ENCODE measurements at places on chromosomes 5 and 9.

GRCh38 chr5:173056783-173057061 lies 570 bp downstream of the CREBRF start:
- H3K27me3 ChIP-seq: no peaks in the 10 kb centered on the region
- DNase-seq: no peak
- H3K36me3 ChIP-seq: no peaks in the 10 kb centered on the region
- peak overlapping the region; percentile 93 for H3K4me3 ChIP-seq
- peaks cover 10% of the 10 kb centered on the region for H3K4me1 ChIP-seq

DNA sequence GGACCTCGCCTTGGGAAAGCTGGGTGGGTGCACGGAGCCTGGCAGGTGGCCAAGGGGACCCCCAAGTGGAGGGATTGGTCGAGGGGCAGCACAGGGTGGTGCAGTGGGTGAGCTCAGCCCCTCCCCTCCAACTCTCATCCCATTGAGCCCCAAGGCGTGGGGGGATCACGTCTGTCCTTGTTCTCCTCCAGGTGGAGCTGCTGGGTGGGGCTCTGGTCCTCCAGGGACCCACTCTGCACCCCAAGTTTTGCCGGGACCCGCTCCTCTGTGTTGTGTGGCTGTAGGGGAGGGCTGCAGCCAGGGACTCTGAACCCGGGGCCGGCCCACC lies 3.6 kb upstream of the FUT7 start:
- no peak overlapping the region for H3K27ac ChIP-seq
- H3K4me1 ChIP-seq: no peaks in the 10 kb centered on the region
- H3K4me3 ChIP-seq: no peak overlapping the region
- no peaks in the 10 kb centered on the region for H3K36me3 ChIP-seq
- no peaks in the 10 kb centered on the region for H3K27me3 ChIP-seq

- H3K4me1 ChIP-seq: peaks cover 14% of the 10 kb centered on the region
- no peaks in the 10 kb centered on the region for H3K27me3 ChIP-seq
- H3K27ac ChIP-seq: no peak overlapping the region
- no peaks in the 10 kb centered on the region for H3K36me3 ChIP-seq
These were observed 28.2 kb upstream of the NCS1 start for GRCh38 chr9:130143958-130144366.

DNA sequence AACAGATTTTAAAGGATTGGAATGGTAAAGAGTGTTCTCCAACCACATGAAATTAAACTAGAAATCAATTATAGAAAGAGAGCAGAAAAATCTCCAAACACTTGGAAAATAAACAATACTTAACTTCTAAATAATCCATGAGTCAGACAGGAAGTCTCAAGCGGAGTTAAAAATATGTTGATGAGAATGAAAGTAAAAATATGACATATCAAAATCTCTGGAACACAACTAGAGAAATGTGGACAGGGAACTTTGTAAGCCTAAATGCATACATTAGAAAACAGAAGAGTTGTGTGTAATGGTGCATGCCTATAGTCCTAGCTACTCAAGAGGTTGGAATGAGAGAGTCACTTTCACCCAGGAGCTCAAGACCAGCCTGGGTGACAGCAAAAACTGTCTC lies 47.9 kb upstream of the ZNF618 start:
- no peaks in the 10 kb centered on the region for H3K4me1 ChIP-seq
- no peaks in the 10 kb centered on the region for H3K36me3 ChIP-seq
- peak; percentile 9 for DNase-seq
- no peaks in the 10 kb centered on the region for H3K27me3 ChIP-seq
- no peak overlapping the region for H3K27ac ChIP-seq
- H3K4me3 ChIP-seq: no peak overlapping the region

- no peak overlapping the region for H3K27ac ChIP-seq
- no peak for DNase-seq
- H3K36me3 ChIP-seq: no peaks in the 10 kb centered on the region
- no peaks in the 10 kb centered on the region for H3K27me3 ChIP-seq
- no peak overlapping the region for H3K4me3 ChIP-seq
- H3K4me1 ChIP-seq: no peaks in the 10 kb centered on the region
These were observed 13.2 kb upstream of the GLRA1 start for GRCh38 chr5:151937851-151938250.

- DNase-seq: peak; percentile 41
- no peaks in the 10 kb centered on the region for H3K36me3 ChIP-seq
- H3K4me1 ChIP-seq: no peaks in the 10 kb centered on the region
- peak overlapping the region; percentile 80 for H3K4me3 ChIP-seq
These were observed 757 bp downstream of the FXN start for GRCh38 chr9:69036309-69036708.

DNA sequence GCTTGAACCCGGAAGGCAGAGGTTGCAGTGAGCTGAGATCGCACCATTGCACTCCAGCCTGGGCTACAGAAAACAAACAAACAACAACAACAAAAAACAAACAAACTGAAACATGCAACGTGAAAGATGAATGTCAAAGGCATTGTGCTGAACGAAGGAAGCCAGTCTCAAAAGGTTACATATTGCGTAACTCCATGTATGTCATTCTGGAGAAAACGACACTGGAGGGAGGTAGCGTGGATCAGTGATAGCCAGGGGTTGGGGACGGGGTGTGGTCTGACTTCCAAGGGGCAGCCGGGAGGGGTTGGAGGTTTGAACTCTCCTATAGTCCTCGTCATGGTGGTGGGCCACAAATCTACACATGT lies 12.1 kb upstream of the WDR5 start:
- peak; percentile 16 for DNase-seq
- H3K4me3 ChIP-seq: no peak overlapping the region
- H3K4me1 ChIP-seq: no peaks in the 10 kb centered on the region
- H3K27ac ChIP-seq: no peak overlapping the region
- no peaks in the 10 kb centered on the region for H3K36me3 ChIP-seq

DNA sequence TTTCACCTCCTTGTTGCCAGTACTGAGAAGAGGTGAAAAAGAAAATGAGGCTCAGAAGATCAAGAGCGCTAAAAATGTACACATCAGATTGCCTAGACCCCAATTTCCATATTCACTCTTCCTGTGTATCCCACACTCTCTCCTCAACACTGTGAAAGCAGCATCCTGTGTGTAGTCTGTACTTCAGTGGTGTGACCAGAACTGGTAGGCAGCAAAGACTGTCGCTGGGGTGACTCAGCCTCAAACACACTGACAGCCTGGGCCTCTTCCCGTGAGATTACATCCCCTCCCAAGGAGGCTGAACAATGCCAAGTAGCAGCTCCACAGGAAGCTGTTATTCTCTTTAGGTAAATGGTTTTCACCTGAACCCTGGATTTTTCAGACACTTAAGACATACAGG lies 135.5 kb downstream of the CCDC192 start:
- no peaks in the 10 kb centered on the region for H3K27me3 ChIP-seq
- peak; percentile 48 for DNase-seq
- H3K36me3 ChIP-seq: no peaks in the 10 kb centered on the region
- no peak overlapping the region for H3K4me3 ChIP-seq
- H3K4me1 ChIP-seq: peaks cover 12% of the 10 kb centered on the region

GRCh38 chr5:23507278-23507685 lies at the start of gene PRDM9:
PRDM9 (plus strand) TSS chr5:23507609; CDS start chr5:23509034, 1,425 bp downstream.
- H3K27ac ChIP-seq: no peak within 1 kb of the TSS
- peak; percentile 37 for DNase-seq
- H3K27me3 ChIP-seq: no peaks in the 10 kb centered on the region
- H3K36me3 ChIP-seq: no peaks in the 10 kb centered on the region

DNA sequence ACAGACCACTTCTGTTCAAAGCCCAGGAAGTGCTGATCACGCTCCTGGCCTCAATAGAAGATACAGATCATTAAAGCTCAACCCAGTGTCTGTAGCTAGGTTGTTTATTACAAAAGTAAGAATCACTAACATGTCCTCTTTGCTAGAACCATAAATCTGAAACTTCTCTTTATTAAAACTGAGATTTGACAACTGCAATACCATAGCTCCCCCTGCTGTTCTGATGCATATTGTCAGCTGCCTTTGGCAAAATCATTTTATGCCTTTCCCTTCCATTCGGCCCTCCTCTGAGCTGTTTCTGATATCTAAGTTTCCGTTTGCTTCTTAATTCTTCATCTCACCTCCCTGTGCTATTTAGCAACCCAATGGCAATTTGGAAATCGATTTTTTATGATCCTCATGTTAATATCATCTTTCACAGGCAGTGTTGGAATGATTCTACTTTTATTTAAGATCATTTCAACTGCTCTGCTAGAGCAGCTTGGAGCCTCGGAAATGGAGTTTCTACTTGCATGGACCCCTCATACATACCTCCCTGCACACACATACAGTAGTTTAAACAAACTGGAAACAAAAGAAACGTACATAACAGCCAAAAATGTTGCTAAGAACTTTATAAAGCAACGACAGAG lies 998.8 kb downstream of the MAT2B start:
- peak; percentile 62 for DNase-seq
- H3K27me3 ChIP-seq: no peaks in the 10 kb centered on the region
- H3K27ac ChIP-seq: no peak overlapping the region
- H3K4me3 ChIP-seq: peak overlapping the region; percentile 38

- peaks cover 20% of the 10 kb centered on the region for H3K27me3 ChIP-seq
- no peak overlapping the region for H3K4me3 ChIP-seq
- no peaks in the 10 kb centered on the region for H3K36me3 ChIP-seq
- no peak for DNase-seq
- no peak overlapping the region for H3K27ac ChIP-seq
These were observed 40.2 kb downstream of the MRPL36 start for GRCh38 chr5:1759378-1759970.

GRCh38 chr5:80941496-80941895 lies 18.7 kb upstream of the RASGRF2 start:
- no peak overlapping the region for H3K4me3 ChIP-seq
- H3K27ac ChIP-seq: no peak overlapping the region
- no peak for DNase-seq
- no peaks in the 10 kb centered on the region for H3K36me3 ChIP-seq
- H3K27me3 ChIP-seq: no peaks in the 10 kb centered on the region

- peak; percentile 42 for DNase-seq
- H3K4me1 ChIP-seq: no peaks in the 10 kb centered on the region
- no peak overlapping the region for H3K27ac ChIP-seq
- H3K4me3 ChIP-seq: no peak overlapping the region
- no peaks in the 10 kb centered on the region for H3K27me3 ChIP-seq
These were observed 140.9 kb downstream of the ZNF608 start for GRCh38 chr5:124605541-124605940.

DNA sequence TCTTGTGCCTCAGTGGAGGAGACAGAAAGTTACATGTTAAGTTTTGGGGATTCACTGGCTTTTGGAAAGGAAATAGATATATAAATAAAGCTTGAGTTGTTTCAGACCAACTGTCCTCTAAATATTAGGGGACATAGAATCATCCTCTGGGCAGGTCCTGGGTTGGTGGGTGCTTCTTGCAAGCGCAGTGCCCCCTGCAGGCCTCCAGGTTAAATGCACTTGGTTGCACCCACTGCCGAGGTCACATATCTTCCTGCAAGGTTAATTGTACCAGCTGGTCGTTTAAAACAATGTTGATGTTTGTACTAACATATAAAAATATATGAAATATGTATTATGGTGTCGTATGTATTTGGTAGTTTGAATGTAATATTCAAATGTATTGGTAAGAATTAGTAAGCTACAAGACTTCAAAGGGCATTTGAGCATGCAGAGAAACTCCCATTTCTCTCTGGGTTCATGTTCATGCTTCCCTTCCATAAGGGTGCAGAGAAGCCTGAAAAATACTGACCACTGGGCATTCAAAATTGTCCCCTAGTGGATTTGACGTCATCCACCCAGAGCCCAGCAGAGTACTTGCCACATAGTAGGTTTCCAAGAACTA lies 87.0 kb downstream of the ZNF618 start:
- H3K27ac ChIP-seq: no peak overlapping the region
- H3K4me3 ChIP-seq: no peak overlapping the region
- peak; percentile 75 for DNase-seq
- no peaks in the 10 kb centered on the region for H3K36me3 ChIP-seq
- peaks cover 7% of the 10 kb centered on the region for H3K4me1 ChIP-seq
- no peaks in the 10 kb centered on the region for H3K27me3 ChIP-seq

GRCh38 chr5:115496936-115497576 lies 47.5 kb downstream of the FEM1C start:
- no peak overlapping the region for H3K4me3 ChIP-seq
- H3K36me3 ChIP-seq: no peaks in the 10 kb centered on the region
- DNase-seq: no peak
- no peak overlapping the region for H3K27ac ChIP-seq

DNA sequence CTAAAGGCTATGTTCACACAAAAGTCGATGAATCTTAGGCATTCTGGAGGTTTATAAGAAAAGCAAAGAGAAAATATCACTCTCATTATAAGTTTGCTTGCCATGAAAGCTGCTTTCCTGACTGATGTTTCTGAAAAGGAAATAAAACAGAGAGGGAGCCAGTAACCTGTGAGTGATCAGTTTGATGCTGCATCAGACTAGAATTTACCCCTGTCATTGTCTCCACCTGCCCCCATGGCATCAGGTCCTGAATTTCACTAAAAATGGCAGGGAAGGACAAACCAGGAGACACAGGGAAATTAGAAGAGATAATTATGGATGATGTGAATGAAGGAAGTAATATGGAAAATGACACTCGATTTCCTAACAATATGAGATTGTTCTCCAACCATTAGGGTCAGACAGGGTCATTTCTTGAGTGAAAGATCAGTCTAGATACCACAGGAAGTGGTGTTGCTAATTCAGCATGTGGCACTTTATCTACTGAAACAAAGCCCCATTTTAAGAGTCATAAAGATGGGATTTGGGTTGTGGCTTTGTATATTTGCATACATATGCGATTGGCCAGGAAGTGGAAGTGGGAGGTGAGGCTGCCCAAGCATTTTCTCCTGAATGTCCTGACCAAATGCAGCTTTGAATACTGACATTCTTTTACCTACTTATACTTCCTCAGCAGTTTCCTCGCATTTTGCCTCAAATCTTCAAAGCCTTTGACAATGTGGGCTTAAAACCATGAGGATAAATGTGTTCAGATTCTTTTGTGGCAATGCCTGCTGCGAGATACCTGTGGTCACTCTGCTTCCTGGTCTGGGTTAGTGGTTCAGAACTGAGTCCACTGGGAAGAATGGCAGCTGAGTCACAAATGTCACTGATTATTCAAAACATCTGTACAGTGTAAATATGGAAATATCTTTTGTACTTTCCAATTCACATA lies 29.7 kb downstream of the MEGF10 start:
- H3K4me3 ChIP-seq: no peak overlapping the region
- DNase-seq: peak; percentile 47
- no peak overlapping the region for H3K27ac ChIP-seq
- no peaks in the 10 kb centered on the region for H3K36me3 ChIP-seq
- peaks cover 10% of the 10 kb centered on the region for H3K4me1 ChIP-seq

- no peak overlapping the region for H3K27ac ChIP-seq
- no peaks in the 10 kb centered on the region for H3K27me3 ChIP-seq
- H3K4me1 ChIP-seq: no peaks in the 10 kb centered on the region
- no peaks in the 10 kb centered on the region for H3K36me3 ChIP-seq
- peak; percentile 79 for DNase-seq
These were observed 2.8 kb upstream of the MYORG start for GRCh38 chr9:34379334-34380033.

- no peaks in the 10 kb centered on the region for H3K27me3 ChIP-seq
- H3K27ac ChIP-seq: peak overlapping the region; percentile 49
- no peaks in the 10 kb centered on the region for H3K36me3 ChIP-seq
- peak; percentile 64 for DNase-seq
- H3K4me1 ChIP-seq: peaks cover 48% of the 10 kb centered on the region
- H3K4me3 ChIP-seq: 0 out of 2 replicates have a peak overlapping the region, but pooled peaks have one; percentile 5
These were observed 353.6 kb downstream of the BNC2 start for GRCh38 chr9:16516891-16517290.

Data from GM23248 (cell line).